ENCODE measurements at places on chromosomes 6 and 20. TPM values are rescaled to one million over a fixed set of nuclear protein-coding genes. Genes with fewer than 3 reads are reported as not detected.

DNA sequence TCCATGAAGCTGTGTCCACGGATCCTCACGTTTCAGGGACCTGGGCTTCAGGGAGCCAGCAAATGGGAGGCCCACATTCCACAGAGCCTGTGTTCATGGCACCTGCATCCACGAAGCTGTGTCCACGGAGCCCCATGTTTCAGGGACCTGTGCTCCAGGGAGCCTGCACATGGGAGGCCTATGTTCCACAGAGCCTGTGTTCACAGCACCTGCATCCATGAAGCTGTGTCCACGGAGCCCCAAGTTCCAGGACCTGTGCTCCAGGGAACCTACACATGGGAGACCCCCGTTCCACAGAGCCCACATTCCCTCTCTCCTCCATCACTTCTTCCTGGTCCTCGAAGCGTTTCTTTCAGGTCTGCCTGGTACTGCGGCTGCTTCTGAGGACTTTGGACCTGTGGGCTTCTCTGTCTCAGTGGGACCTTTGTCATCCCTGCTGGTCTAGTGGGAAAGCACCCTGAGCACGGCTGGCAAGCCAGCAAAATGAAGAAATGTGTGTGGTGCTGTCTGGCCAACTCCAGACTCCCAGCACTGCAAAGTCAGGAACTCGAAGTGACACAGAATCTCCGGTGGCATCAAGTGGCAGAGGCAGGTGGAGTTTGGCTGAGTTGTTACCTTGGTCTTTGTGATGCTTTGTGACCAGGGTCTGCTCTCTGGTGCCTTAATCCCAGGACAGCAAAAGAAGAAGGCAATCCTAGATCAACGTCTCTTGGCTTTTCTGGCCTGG, 245.9 kb downstream of the DLL1 start:
- no peak for DNase-seq

- DNase-seq, result peak; percentile 27
Observed at GRCh38 chr6:51350308-51350904, 531.7 kb downstream of the TFAP2B start.

DNA sequence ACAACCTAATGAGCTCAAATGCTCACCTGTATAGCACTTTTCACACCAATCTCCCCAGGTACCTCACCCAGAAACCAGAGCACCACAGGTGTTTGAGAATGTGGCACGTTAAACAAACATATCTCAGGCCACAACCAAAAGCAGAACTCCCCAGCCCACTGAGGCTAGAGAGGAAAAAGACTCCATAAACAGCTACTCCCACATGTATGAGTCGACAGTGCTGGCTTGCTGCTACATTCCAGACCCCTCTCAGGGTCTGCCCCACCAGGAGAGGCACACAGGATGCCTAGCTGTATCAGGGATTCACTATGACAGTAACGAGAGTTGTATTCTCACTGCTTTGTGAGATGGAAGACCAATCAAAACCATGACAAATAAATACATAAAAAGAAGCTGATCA, 242.6 kb upstream of the ARID1B start:
- DNase-seq, result no peak

DNA sequence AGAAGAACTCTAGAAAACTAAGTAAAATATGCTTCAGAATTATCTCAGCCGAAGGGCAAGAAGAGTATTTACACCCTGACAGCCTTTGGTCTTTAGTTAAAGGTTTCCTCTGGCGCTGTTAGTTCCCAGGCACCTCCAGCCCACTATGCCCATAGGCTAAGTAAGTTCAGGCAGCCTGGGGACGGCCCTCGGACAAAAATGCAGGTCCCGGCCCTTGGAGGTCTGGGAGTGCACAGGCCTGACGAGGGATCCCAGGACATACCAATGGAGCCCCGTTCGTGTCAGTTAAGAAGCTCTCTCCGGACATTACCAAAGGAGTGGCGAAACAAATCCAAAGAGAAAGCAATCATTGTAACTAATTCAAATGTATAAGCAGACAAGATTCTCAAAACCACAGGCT, 311.8 kb downstream of the CD83 start:
- DNase-seq, result no peak

DNA sequence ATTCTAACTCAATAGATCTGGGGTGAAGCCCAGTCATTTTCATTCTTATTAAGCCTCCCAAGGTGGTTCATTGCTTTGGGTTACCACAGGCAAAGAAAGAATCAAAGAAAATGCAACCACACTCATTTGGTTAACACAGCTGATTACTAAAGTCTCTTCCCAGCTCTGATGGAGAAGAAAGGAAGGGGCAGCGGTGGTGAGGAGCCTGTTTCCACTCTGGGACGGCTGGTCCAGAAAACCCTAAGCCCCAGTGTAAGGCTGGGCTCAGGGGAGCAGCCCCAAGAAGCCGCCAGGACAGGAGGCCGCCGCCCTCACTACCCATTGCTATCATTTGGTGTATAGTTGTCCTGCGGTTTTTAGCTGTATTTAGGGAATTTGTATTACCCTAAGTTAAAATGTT, 226.9 kb downstream of the CD83 start:
- no peak for DNase-seq

DNA sequence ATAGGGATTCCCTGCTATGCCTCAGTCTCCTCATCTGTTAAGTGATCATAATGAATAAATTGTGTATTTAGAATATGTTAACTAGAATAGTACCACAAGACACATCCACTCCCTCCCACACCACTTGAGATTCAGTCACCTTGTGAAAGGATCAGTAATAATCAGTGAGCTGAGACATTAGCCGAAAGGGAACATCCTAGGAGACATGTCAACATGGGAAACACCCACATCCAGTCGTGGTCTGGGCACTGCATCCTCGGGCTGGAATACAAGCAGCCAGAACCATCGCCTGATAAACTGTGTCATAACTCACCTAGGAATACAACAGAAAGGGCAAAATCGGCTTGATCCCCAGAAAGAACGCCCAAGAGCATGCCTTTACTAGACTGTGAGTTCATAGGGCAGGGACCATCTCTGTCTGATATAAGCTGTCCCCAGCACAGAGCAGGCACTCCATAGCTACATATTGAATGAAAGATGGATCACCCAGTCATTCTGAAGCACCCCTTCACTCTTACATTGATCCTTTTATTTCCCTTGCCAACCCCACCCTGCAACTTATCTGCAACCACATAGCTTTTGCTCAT, 23.9 kb downstream of the RIPOR2 start:
- DNase-seq, result no peak

- peak; percentile 43 for DNase-seq
Observed at GRCh38 chr6:33430991-33431879, 11.4 kb downstream of the SYNGAP1 start.

GRCh38 chr6:149181304-149181703, 136.2 kb upstream of the TAB2 start:
- no peak for DNase-seq

DNA sequence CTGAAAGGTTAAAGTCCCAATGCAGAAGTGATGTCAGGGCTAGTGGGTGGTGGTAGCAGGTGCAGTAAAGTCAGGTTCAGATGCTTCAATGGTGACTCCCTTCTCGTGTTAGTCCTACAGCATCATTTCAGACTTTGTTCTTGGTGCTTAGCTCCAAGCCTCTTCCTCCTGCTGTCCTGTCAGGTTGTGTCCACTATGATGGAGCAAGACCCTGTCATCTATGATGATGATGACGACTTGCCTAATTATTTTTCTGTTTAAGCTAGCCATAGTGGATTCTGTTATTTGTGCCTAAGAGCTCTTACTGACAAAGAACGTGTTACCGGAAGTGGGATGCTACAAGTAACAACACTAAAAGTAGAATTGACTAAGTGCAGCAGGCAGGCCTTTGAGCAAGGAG, 5.0 kb upstream of the FERMT1 start:
- DNase-seq, result no peak

- no peak for DNase-seq
Observed at GRCh38 chr6:130206479-130206878, 16.3 kb downstream of the SAMD3 start.

DNA sequence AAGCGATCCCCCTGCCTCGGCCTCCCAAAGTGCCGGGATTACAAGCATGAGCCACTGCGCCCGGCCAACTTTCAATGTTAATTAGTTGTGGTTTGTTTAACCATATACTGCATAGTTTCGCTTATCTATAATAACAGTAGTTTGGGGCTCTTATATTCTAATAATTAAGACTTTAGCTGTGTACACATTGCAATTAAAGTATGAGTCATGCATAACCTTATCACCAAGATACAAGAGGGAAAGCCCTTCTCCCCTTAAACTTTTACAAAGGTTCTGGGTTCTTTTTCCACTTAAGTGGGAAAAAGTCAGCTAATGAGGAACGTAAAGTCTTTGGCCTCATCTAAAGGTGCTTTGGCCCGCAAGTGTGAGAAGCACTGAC, 3.2 kb upstream of the MCCD1 start:
- no peak for DNase-seq

- DNase-seq, result no peak
Observed at GRCh38 chr6:160398674-160399271, 50.6 kb downstream of the SLC22A3 start.

- no peak for DNase-seq
Observed at GRCh38 chr20:48308232-48308781, 519.5 kb downstream of the PREX1 start.

DNA sequence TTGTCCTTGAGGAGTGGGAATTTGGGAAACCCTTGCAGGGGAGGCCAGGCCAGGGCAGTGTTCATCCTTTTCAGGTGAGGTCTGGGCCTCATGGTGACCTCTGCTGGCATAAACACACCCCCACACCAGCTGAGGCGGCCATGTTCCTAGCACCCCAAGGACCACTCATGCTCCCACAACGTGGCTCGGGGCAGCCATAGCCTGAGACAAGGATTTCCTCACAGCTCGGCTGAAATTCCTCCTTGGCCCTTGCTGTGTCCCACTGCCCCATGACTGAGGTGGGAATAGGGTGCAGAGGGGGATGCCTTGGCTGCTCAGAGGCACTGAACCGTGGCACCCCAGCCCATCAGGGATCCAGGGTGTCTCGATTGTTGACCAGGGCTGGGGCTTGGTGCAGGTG, 27.3 kb upstream of the SPDEF start:
- DNase-seq, result no peak

- no peak for DNase-seq
Observed at GRCh38 chr20:64036346-64037198, 590 bp downstream of the C20orf204 start.

GRCh38 chr20:51595058-51595532, 52.6 kb upstream of the NFATC2 start:
- peak; percentile 88 for DNase-seq

DNA sequence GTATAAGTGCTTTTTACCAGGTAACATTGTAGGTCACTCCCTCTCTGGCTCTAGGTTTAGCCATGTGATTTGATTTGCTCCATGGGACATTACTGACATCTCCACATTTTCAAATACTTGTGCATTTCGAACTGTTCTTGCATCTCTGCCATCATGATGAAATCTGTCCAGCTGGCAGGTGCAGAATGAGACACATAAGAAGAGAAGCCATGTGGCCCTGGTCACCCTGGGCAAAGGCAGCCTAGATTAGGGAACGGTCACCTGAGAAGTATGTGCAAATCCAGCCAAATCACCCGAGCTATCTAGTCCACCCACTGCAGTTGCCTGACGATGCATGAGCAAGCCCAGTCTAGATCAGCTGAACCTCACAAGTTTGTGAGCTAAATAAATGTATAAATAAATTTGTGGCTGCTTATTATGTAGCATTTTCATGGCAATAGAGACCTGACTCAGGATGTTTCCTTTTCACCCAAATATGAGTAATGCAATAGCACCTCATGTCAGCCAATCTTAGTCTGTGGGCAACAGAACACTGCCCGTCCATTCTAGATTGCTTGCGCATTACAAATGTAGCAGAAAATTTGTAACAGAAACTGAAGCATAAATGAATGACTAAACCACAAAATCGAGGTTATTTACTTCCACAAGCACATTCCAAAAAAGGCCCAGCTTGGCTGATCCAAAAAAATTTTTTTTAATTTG, 115.2 kb downstream of the PAK5 start:
- DNase-seq, result no peak

DNA sequence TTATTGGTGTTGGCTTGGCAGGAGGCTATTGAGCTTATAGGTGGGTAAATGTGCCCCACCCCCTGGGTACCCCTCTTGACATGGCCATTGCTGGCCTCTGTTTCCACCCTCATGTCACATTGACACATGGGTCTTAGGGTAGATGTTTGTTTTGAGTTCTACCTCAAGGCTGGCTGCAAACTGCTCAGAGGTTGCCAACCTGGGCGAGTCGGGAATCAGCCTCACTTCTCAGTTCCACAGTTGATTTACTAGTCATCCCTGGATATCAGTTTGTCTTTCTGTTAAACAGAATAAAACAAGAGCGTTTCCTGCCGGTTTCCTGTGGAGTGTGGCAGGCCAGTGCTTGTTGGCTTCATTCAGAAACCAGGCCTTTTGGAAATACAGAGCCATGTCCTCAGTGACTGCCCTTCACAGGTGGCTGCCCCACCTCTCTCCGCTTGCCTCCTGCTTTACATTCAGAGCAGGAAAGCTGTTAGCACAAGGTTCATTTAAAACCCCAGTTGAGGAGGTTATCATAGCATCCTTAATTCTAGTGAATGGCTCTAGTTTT, 105.6 kb downstream of the TCP11 start:
- no peak for DNase-seq

DNA sequence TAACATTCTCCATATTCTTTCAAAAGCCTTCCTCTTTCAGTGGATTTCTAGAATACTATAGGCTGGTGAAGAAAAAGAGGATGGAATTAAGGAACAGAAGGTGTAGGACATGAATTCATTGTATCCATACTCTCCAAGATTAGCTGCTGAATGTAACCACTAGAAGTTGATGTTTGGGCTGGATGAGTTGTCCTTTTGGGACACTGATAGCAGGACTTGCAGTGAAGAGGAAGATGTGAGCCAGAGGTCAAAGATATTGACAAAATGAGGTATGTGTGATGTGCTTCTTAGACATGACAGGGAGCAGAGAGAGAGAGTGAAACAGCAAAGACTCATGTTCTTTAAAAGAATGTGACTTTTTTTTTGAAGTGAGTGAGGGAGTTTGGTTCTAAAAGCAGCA, 134.3 kb upstream of the MAN1A1 start:
- no peak for DNase-seq

The CLIC5 gene
- total RNA-seq, result 9.6 TPM

The SIGLEC1 gene
- 1.7 TPM for total RNA-seq

The COL21A1 gene
- total RNA-seq, result 7.6 TPM

The TMEM217 gene
- total RNA-seq, result not detected

The PAX1 gene
- total RNA-seq, result not detected

The PDE7B gene
- total RNA-seq, result 0.29 TPM

The SEMG1 gene
- not detected for total RNA-seq

The CSNK2B gene
- 211 TPM for total RNA-seq

The TNFAIP3 gene
- total RNA-seq, result 35.4 TPM

The SPDEF gene
- total RNA-seq, result 28.0 TPM

The C20orf173 gene
- total RNA-seq, result not detected

The AIF1 gene
- total RNA-seq, result 23.7 TPM

Data from stomach (tissue), 19 donors.